ENCODE measurements at places on chromosomes 5 and 9.
A peak's percentile ranks its signal among the peaks of the same experiment; 100 is the strongest.

DNA sequence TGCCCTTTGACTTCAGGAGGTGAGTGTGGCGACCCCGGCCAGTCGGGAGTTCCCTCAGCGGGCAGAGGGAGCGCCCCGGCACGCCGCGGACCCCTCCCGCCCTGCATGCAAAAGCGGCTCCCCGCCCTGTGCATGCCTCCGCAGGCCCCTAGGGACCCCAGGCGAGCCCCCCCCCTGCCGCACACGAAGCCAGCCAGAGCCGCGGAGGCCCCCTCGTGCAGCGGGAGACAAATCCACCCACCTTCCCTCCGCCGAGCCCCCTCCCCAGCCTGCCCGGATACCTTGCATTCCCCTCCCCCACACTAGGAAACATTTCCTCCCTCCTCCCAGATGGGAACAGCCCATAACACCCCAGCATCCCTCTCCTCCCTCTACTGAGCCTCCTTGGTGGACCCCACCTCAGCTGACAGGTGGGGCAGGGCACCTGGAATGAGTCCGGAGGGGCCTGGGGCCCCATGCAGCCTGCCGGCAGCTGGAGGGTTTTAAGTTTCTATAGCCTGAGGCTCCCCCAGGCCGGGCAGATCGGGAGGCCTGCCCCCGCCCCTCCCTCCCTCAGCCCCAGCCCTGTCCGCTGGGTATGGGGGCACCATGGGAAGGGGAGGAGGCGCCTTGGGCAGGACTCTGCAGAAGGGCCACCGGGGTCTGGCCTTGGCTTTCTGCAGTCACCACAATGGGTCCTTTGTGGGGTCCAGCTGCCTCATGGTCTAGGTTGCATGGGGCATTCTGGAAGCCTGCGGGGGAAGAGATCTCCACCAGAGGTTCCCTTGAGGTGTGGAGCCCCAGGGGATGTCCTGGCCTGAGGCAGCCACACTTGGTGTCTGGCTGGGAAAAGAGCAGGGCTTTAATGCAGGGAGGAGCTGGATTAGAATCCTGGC lies 601 bp downstream of the ERGIC1 start:
- no peak for DNase-seq

DNA sequence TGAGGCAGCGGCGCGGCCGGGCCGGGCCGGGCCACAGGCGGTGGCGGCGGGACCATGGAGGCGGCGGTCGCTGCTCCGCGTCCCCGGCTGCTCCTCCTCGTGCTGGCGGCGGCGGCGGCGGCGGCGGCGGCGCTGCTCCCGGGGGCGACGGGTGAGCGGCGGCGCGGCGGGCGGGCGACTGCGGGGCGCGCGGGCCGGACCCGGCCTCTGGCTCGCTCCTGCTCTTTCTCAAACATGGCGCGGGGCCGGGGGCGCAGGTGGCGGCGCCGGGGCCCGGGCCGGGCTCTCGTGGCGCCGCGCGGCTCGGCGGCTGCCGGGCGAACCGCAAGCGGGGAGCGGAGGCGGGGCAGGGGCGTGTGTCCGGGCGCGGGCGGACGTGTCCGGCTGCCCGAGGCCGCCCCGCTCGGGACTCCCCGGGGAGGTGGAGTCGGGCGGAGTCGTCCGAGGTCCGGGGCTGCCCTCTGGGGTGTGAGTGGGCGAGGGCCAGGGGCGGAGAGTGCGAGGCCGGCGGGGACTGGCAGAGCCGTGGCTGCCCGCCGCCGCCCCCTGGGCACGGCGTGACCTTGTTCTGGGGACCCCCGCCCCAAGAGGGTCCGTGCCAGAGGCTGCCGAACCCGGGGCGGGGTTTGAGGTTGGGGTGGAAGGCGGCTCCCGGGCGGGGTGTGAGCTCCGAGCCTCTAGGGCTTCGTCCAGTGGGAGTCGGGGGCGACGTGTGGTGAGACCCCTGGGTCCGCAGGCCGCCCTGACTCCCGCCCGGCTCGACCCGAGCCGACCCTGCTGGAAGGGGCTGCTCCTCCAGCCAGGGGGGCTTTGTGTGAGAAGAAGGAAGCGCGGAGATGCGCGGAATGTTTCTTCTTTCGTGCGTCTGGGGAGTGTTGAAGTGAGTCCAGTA lies 485 bp downstream of the TGFBR1 start:
- peak; percentile 60 for DNase-seq

GRCh38 chr5:5297432-5298067 lies 124.9 kb upstream of the ICE1 start:
- no peak for DNase-seq

DNA sequence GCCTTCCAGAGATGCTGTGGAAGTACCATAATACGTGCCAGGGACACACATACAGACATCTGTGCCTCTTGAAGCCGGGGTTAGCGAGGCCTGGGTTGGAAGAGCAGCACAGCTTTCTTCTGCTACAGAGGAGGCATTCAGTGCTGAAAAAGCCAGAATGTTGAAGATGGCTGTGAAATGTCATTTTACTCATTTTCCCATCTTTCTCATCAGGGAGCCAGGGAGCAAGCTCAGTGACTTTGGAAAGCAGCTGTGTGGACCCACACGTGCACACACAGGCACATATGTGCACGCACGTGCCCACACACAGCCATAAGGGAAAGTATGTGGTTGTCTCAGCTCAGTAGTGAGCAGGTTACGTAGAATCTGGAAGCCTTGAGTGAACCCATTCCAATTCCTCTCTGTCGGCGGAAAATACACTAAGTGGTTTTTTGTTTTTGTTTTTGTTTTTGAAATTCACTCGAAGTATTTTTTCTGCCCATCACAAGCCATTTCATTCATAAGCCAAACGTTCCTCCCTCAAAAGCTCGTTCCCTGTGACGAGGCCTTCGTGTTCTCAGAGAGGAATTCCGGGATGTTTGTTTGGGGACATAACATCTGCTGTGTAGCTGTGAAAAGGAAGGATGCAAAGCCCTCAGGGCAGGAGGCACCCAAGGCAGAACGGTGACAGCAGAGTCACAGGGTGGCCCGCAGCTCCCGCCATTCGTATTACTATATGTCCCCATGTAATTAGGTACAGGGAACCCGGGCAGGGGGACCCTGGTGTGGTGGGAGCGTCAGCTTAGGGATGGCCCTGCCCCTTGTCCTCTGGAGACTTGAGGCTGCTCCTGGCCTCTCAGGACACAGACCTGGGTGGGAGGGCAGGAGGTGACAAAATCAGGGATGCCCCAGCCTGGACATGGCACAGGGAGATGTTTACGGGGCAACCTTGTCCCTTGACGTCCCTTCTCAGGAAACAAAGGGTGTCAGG lies 29.0 kb upstream of the ANKRD33B start:
- no peak for DNase-seq

- no peak for DNase-seq
Measured at GRCh38 chr9:133803028-133803585, 65.0 kb upstream of the SARDH start.

- no peak for DNase-seq
Measured at GRCh38 chr5:135944967-135945560, 9.7 kb downstream of the LECT2 start.

Measured in GM12891 (cell line).